Naive B cell (primary cell): ENCODE measurements at places on chromosomes 5 and 9.

DNA sequence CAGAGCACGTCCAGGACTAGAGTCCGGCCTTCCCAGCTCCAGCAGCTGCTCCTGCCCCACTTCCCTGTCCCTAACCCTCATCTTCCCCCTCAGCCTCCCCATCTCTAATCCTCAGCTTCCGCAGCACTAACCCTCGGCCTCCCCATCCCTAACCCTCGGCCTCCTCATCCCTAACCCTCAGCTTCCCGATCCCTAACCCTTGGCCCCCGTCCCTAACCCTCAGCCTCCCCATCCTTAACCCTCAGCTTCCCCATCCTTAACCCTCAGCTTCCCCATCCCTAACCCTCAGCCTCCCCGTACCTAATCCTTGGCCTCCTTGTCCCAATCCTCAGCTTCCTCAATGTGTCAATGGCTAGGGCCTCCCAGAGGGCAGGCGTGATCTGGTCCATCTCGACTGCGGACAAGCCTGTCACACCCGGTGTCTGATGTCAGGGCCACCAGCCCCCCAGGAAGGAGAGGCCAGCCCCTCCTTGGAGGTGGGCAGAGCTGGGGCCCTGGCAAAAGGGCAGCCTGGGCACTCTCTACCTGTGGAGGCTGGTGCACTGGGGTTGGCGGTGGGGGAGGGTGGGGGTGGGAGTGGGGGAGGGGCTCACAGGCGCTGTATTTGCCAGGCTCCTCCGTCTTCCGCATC lies 1.4 kb downstream of the OBP2B start:
- DNase-seq, result no peak

- no peak for DNase-seq
Measured at GRCh38 chr9:124699575-124699974, 71.5 kb downstream of the NR6A1 start.

DNA sequence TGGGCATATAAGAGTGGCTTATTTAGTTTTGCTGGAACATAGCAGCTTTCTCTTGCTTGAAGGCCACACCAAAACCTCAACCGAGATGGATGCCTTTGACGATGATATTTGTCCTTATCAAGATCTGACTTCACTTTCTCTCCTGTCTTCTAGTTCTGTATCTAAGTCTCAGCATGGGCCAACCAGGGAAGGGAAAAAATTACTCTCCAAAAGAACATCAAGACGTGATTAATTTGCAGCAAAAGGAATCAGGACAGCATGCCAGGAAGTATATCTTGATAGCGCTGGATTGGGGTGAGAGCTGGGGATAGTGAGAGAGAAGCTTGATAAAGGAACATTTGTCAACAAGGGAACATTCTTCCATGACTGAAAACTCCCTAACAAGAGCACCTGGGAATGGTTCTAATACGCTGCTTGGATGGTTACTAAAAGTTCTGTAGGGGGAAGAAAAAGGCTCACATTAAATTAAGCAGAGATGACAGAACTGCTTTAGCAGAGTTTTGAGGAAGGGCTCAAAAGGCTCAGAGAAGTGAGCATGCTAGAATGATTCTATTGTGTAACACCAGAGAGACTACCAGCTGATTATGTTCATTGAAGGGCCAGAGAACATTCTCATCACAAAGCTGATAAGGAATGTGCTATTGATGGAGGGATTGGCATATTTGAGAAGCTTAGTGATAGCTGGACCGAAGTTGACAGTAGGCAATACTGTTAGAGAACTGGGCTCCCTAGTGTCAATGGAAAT lies 21.6 kb upstream of the ANXA1 start:
- DNase-seq, result no peak

DNA sequence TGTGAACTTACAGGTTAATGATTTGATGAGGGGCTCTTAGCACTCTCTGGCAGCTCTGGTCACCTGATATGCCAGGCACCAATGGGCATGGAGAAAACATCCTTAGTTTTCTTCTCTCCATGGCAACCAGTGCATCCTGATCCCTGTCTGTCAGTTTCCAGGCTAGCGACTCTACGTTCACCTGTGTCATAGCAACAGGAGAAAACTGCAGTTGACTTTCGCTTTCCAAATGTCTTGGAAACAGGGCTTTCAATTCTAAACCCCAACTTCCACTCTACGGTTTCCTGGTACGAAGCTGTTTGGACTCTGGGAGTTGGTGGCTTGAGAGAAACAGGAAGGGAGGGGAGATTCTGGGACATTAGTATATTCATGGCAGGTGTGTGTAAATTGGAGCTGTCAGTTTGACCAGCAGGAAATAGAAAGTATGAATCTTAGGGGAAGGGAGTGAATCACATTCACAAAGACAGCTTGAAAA lies 74.4 kb downstream of the SLC28A3 start:
- DNase-seq, result no peak

DNA sequence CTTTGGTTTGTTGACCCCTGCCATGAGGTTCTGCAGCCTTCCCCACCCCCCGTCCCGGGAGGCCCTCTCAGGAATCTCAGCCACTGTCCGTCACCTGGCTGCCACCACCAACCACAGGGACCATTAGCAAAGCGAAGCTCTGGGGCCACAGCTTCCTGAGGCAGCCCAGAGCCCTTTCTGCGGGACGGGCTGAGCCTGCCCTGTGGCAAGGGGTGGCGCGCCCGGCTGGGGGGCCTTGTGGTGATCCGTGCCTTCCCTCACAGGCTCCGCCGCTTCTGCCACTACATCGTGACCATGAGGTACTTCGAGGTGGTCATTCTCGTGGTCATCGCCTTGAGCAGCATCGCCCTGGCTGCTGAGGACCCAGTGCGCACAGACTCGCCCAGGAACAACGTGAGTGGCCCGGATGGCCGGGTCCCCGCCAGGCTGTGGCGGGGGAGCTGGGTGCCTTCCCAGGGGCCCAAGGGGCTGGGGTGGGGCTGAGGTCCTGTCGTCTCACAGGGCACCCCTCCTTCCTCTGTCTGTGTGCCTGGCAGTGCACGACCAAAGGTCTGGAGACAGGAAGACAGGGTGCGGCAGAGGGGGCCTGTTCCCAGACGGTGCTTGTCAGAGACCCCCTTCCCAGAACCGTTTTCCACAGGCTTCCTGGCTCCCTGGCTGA lies 169.2 kb downstream of the CACNA1B start:
- no peak for DNase-seq

GRCh38 chr5:144202072-144202471 lies 31.4 kb downstream of the KCTD16 start:
- no peak for DNase-seq

DNA sequence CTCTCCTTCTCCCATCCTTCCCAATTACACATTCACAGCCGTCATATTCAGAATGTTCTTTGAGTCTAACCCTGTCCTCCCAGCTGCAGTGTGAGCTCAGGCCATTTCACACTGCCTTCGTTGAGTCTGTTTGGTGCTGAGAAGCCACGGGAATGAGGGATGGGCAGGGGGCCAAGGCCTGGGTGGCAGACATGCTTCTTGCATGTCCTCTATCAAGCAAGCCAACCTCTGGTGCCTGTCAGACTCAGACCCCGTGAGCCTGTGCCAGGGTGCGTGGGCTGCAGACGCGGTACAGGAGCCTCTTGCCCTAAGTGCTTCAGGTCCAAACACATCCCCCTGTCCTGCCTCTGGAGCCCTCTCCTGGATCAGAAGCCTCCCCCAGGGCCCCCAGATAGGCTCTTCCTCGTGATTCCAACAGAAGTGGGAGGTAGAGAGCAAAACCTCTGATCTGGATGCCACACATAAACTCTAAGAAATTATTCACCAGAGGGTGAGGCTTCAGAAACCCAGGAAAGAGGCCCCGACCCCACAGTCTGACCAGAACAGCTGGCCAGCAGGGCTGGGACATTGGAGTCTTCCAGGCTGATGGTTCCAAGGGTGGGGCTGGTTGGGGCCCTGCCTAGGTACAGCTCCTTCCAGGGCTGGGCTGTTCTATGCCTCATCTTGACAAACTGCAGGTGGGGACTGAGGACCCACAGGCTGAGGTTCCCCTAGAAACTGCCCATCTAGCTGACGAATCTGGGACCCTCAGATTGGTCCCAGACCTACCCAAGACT lies 46.7 kb upstream of the CDKN2AIPNL start:
- DNase-seq, result no peak

- DNase-seq, result no peak
Measured at GRCh38 chr5:140367256-140368013, 7.4 kb downstream of the SLC4A9 start.

DNA sequence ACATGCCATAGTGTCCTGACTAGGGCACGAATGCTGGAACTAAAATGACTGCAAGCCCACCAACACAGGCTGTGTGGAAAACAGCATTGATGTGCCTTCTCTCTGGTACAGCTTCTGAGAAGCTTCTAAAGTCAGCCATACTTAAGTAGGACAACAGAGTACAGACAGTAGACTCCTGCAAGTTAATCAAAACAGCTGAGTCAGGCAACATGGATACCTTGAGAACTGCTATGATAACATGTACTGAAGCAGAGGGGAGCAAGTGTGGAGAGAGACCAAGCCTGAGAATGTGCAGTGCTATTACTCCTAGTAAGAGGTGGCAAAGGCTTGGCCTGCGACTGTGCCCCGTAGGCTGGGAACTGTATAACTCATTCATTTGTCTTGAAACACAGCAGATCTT lies 2.5 kb downstream of the ISCA1 start:
- DNase-seq, result no peak

DNA sequence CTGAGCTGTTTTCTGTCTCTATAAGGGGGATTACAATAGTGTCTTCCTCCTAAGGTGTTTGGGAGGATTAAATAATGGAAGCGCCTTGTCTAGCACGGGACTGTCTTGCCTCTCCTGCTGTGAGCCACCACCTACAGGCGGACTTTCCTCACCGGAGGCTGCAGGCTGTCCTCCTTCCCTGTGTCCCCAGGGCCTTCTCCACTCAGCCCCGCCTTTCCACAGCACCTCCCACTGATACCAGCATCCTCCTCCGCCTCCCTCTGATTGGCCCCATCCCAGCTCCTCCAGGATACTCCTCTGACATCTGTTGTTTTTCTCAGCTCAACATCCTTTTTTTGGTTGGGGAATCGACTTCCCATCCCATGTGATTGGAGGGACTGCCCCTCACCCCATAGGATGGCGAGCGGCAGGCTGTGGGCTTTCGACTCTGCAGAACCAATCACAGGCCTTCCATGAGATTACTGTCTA lies 851 bp upstream of the ZDHHC12 start:
- DNase-seq, result no peak

GRCh38 chr9:127022913-127023660 lies 99.3 kb downstream of the ANGPTL2 start:
- no peak for DNase-seq

DNA sequence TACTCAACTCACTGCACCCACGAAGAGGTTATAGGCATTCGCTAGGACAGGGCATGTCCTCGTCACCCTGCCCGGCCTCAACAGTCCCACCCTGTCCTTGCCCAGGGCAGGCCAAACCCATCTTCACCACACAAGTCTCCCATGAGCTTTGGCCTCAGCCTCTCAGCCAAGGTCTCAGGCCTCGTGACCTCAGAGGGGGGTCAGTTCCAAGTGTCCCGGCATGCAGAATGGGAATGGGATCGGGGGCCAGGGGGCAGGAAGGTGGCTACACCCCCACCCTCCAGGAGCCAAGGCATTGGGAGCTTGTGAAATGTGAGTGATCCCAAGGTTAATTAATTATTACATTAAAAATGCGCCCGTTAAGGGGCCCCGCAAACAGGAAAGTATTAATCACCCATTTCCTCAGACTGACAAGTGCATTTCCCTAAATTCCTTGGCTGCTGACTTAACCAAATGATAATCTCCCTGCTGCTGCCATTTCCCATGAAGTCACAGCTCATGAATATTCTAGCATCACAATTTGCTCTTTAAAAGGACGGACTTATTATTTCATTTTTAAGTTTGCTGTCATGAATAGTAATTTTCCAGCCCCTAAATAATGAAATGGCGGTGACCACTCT lies 8.0 kb upstream of the UBAC1 start:
- DNase-seq, result no peak

DNA sequence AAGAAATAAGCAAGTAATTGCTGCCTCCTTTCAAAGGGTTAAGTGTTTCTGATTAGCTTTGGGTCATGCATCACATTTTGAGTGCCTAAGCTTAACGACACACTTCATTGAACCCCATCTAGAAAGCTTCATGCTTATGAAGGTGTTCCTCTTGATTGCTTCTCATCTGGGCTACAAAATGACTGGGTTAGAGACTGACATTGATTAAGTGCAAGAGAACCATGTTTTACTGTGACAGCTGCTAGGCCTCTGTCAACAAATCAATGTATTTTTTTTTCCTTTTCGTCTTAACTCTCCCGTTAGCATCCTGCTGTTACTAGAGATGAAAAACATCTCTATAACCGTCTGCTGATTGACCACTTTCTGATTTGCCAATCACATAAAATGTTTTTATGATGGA lies 725.0 kb downstream of the TLE1 start:
- DNase-seq, result no peak

GRCh38 chr9:13296972-13297371 lies 17.5 kb upstream of the MPDZ start:
- DNase-seq, result no peak

GRCh38 chr5:163005949-163006348 lies 431.4 kb upstream of the CCNG1 start:
- no peak for DNase-seq

- no peak for DNase-seq
Measured at GRCh38 chr5:125093776-125094175, 347.3 kb upstream of the ZNF608 start.

GRCh38 chr9:35380619-35381018 lies 109.3 kb upstream of the RUSC2 start:
- DNase-seq, result no peak

DNA sequence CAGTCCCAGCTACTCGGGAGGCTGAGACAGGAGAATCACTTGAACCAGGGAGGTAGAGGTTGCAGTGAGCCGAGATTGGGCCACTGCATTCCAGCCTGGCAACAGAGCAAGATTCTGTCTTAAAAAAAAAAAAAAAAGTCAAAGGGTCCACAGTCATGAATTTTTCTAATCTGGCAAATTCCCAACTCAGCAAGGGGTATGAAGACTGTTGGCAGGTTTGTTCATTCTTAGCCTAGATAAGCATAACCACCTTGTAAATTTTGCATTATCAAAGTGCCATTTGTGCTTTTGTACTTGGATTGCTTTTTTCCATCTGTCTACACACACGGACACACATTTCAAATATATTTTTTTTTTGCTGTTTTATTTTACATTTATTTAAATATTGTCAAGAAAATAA lies 299.8 kb upstream of the NUDT12 start:
- DNase-seq, result no peak
